Endothelial cell (in vitro differentiated cells): ENCODE measurements at places on chromosomes 11 and 22.

DNA sequence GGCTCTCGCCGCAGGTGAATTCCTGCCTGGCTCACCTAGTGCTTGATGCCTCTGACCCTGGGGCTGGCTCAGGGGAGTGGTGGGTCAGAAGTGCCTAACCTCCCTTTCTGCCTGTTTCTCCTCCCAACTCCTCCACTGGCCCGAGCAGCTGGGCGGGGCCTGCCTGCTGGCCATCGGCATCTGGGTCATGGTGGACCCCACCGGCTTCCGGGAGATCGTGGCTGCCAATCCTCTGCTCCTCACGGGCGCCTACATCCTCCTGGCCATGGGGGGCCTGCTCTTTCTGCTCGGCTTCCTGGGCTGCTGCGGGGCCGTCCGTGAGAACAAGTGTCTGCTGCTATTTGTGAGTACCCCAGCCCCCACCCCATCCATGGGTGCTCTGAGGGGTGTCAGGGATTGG lies 41.1 kb downstream of the TP53I11 start:
- no peak for DNase-seq

GRCh38 chr22:38260761-38261681 lies 11.8 kb downstream of the TMEM184B start:
- no peak for DNase-seq

GRCh38 chr11:10751581-10751940 lies 515 bp downstream of the CTR9 start:
- DNase-seq: no peak

- no peak for DNase-seq
These were observed 43.5 kb downstream of the MN1 start for GRCh38 chr22:27757928-27758525.

GRCh38 chr22:20399866-20400605 lies 6.1 kb downstream of the ZNF74 start:
- no peak for DNase-seq

GRCh38 chr11:69010964-69011623 lies 2.0 kb downstream of the MRGPRF start:
- DNase-seq: peak; percentile 50

- DNase-seq: no peak
These were observed 122.6 kb upstream of the SORL1-AS1 start for GRCh38 chr11:121575250-121575962.
